ENCODE measurements at places on chromosomes 5 and 9.

GRCh38 chr5:156838961-156839360, 11.1 kb upstream of the PPP1R2B start:
- DNase-seq: no peak

DNA sequence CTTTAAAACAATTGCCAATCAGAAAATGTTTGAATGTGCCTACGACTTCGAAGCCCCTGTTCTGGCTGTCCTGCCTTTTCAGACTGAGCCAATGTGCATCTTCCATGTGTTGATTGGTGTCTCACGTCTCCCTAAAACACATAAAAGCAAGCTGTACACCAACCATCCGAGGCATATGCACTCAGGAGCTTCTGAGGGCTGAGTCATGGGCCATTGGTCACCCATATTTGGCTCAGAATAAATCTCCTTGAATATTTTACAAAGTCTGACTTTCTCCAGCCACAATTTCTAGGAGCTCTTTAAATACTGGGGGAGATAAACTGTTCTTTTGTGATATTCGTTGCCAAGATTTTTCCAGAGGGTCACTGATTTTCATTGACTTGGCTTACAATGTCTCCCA, 53.9 kb downstream of the C9orf57 start:
- peak; percentile 3 for DNase-seq

GRCh38 chr5:141040093-141040770, 10.9 kb upstream of the PCDHB1 start:
- DNase-seq: no peak

DNA sequence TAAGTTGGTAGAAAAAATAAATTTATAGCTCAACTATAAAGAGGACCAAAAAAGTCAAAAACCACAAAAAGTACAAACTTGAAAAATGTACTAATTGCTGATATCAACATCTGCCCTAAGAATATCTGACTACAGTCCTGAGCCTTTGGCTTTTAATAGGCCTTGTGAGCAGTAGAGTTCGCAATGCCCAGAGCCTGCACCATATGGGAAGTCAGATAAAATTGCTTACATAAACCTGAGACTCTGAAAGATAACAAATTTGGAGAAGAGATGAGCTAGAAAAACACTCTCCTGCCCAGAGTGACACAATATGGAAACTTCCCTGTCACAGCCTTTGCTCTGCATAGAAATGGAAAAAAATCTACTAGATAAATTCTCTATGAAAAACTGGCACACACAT, 368.0 kb upstream of the GRIN3A start:
- no peak for DNase-seq

DNA sequence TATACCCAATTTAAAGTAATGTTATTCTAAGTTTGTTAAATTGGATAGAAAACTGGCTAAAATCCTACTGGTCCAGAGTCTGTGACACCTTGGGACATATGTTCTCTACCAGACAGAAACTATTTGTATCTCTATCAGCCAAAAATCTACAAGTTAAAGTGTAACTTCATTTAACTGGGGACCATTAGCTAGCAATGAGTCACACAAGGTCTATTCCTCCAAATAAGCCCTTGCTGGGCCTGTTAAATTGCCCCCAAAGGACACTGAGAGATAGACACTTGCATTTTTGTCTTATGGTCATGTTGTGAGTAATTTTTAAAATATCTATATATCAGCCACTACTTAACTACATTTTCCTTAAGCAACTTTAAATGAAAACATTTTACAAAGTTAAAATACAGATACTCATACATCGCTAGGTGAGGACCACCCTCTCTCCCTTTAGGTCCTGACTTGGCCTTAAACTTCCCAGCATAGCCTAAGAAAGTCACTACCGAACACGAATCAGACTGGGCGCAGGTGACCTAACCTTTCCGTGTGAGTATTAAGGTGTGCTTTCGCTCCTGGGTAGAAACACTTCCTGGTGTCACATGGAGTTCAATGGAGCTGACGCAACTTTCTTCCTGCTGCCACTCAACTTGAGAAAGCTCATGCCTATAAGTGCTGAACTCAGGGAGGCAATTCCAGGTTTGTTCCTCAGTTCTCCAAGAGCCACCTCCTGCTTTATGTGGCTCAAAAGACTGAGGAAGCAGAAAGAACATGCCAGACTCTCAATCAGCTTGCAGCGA, 249.1 kb downstream of the DIRAS2 start:
- DNase-seq: no peak

- DNase-seq: peak; percentile 88
Observed at GRCh38 chr9:136564379-136564988, 18.6 kb upstream of the NOTCH1 start.

GRCh38 chr5:141437221-141437620, 6.9 kb downstream of the PCDHGA12 start:
- DNase-seq: no peak

Data from amniotic epithelial cell (primary cell).